NCI-H2081 (cell line): ENCODE measurements at places on chromosomes 2 and 18.

DNA sequence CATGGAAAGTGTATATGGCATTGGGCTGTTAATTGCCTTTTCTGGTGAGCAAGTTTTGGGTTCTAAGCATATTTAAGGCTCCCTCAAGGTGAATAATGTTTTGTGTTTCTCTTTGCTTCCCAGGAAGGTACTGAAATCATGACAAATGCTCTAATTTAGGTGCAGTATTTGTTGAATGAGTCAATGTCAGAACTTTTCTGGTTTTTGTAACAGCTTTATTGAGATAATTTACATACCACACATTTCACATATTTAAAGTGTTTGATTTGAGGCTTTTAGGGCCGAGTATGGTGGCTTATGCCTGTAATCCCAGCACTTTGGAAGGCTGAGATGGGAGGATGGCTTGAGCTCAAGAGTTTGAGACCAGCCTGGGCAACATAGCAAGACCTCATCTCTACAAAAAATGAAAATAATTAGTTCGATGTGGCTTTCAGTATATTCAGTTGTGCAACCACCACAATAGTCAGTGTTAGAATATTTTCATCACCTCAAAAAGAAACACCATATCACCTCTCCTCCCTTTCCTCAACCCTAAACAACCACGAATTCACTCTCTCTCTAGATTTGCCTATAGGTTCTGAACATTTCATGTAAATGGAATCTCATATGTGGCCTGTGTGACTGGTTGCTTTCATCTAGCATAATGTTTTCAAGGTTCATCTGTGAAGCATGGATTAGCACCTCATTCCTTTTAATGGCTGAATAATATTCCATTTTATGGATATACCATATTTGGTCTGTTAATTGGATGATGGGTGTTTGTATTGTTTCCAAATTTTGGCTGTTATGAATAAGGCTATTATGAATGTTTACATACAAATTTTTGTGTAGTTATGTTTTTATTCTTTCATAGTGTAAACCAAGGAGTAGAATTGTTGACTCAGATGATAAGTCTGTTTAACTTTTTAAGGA lies 54.9 kb downstream of the MGAT5 start:
- no peak for DNase-seq

- DNase-seq, result no peak
These were observed 10.3 kb upstream of the CERKL start for GRCh38 chr2:181667234-181667633.

GRCh38 chr2:124081154-124081716 lies 56.1 kb downstream of the CNTNAP5 start:
- no peak for DNase-seq

- no peak for DNase-seq
These were observed 26.7 kb upstream of the PRLH start for GRCh38 chr2:237539681-237540080.
